SK-N-DZ (cell line): ENCODE measurements at places on chromosomes 3 and 15.

DNA sequence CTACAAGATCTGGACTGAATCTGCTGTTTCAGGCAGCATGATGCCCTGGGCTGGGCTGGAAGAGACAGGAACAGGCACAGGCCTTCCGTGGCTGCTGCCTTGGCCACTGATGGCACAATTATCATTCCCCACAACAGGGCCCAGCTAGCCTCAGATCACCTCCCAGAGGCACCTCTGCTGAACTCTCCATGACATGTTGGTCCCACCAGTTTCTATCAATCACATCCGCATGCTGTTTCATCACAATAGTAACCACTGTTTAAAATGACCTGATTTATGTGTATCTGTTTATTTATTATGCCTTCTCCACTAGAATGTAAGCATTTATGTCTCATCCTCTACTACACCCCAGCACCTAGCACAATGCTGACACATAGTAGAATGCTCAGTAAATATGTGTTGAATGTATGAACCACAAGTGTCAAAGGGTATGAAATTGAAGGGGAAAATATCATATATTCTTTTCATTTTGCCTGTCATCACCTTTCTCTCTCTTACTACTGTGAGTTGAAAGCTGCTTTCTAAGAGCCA, 32.7 kb upstream of the ZBTB38 start:
- DNase-seq = no peak

GRCh38 chr15:45523166-45523460, 558 bp upstream of the SLC30A4 start:
- DNase-seq = peak; percentile 25

GRCh38 chr3:184642631-184643285, 69.1 kb downstream of the MAGEF1 start:
- peak; percentile 93 for DNase-seq

DNA sequence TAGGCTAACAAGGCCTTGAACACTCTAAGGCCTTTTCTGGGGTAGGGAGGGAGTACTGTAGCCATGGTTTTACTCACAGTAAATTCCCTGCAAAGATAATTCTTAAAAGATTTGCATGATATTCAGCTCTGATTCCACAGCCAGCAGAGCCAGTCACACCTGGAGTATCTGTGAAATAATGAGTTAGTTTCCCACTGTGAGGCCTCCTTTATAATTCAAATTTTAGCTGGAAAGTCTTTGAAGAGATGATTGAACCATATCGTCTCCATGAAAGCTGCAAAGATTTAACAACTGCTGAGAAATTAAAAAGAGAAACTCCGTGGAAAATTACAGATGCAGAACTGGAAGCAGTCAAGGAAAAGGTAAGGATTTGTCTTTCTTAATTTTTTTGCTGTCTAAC, 32.3 kb upstream of the DUT start:
- no peak for DNase-seq

GRCh38 chr3:141905129-141905528, 28.7 kb downstream of the ATP1B3 start:
- DNase-seq = no peak

- no peak for DNase-seq
These were observed 384.0 kb upstream of the TPM1 start for GRCh38 chr15:62658498-62658897.

GRCh38 chr3:88336894-88337293, 187.1 kb downstream of the C3orf38 start:
- no peak for DNase-seq

DNA sequence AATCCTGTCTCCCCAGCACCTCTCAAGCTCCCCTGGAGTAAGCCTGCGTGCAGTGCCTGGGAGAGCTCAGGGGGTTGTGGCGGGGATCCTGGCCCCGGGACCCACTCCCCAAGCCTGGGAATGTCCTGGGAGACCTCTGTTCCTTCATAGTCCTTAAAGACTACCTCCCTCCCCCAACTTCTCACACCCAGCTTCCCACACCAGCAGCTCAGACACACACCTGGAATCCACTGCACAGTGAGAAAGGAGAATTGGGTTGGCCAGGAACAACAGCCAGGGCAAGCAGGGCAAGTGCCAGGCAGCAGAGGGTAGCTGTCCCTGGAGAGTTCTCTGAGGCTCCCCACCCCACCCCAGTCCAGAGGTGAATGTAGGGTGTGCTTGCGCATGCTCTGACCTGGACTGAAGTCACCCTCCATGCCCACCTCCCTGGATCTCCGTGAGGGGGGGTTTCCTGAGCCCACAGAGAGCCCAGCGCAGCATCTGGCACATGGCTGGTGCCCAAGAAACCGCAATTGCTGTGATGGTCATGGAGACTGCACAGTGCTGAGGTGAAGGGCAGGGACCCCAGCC, 22.2 kb downstream of the PSTPIP1 start:
- no peak for DNase-seq
